ENCODE measurements at places on chromosomes 12 and 14.

GRCh38 chr12:108065069-108065468, 64.0 kb upstream of the WSCD2 start:
- DNase-seq, result no peak

DNA sequence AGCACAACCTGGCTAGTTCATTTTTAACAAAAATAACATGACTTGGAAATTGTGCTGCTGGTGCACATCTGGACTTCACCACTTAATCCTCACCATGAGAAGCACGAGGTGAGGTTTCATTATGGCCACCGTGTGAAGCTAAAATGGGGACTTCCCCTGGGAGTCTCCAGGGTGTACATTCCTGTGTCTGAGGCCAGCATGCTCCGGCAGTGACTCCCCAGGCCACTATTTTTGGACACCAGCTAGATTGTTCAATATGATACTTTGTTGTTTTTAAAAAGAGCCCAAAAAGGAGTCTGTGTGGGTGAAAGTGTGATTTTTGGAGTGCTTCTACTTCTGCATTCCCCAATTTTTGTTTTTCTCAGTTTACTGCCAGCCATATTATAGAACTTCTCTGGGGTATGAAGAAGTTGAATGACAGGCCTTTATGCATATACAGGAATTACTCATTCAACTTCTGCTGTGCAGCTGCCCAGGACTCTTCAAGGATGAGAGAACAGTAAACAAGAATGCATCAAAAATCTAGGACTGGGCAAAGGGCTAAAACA, 16.9 kb upstream of the AICDA start:
- no peak for DNase-seq

DNA sequence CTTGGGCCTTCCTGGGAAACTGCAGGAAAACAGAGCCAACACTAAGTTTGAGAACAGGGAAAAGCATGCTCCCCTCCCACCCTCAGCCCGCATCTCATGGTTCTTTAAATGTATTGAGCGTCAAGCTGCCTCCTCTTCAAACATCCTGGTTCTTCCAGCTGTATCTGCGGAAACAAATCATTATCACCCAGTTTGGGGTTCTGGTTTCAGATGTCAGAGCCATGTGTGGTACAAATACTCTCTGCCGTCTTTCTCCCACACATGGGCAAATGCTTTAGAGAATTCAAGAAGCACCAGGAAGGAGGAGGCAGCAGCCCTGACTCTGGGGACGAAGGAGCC, 29.1 kb downstream of the JDP2 start:
- DNase-seq, result no peak

GRCh38 chr14:76777721-76778120, 16.5 kb downstream of the VASH1 start:
- no peak for DNase-seq

- DNase-seq, result no peak
Measured at GRCh38 chr12:77777274-77777673, 53.4 kb upstream of the NAV3 start.

- no peak for DNase-seq
Measured at GRCh38 chr12:43969882-43970281, 134.0 kb downstream of the TMEM117 start.

DNA sequence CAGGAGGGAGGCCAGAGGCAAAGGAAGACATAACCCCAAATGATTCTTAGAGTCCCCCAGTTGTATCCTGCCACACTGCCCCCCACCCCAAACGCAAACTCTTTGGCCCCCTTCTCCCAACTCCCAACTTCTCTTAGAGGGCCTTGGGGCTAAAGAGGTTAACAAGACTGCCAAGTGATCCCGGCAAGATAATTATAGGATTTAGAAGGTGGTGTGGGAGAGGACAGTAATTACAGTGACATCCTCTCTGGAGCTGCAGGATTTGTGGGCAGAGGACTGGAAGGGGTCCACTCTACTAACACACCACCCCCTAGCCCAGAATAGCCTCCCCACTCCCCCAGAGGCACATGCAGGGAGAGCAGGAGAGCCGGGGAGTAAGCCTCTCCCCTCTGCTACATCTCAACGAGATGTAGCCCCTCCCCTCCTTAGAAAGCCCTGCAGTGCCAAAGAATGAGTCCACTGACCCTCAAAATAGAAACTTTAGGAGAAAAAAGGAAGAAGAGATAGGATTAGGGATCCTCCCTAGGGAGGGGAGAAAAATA, 5.3 kb upstream of the GDF11 start:
- no peak for DNase-seq

DNA sequence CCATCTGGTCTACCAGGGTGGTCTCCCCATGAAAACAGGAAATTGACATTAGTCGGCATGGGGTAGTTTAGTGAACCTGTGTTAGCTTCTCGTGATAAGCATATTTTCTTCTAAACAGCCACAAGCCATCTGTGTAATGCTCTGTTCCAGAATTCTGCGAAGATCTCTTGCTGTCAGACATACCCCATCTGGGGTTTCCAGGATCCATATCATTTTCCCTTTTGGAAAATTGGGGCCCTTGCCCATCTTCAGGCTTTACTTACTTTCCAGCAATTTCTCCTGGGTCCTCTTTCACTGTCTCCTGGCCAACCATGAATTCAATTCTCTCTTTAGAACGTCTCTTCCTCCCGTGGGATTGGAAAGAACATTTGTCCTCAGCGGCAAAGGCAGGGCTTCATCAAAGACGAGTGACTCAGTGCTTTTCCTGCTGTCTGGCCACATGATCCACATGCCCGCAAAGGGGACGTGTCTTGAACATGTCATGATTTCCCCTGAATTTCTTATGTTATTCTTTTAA, 21.4 kb upstream of the NCOR2 start:
- no peak for DNase-seq

GRCh38 chr14:103122585-103122946, 695 bp upstream of the TNFAIP2 start:
- DNase-seq, result no peak

- no peak for DNase-seq
Measured at GRCh38 chr12:96014943-96015599, 18.9 kb upstream of the HAL start.

DNA sequence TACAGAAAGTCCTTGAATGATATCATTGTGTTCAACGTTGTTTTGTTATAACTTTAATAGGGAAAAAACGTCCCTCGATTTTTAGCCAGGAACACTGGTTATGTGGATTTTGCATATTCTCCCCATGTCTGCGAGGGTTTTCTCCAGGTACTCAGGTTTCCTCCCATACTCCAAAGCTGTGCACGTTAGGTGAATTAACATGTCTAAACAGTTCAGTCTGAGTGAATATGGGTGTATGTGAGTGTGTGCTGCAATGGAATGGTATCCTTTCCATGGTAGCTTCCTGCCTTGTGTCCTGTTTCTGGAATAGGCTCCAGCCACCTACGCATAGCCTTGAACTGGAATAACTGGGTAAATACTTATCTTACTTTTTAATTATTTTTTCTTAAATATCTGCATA, 810.8 kb upstream of the ATXN7L3B start:
- DNase-seq, result no peak

- DNase-seq, result no peak
Measured at GRCh38 chr12:12719496-12719895, 2.3 kb downstream of the CDKN1B start.

GRCh38 chr12:121799156-121799841, 4.5 kb upstream of the SETD1B start:
- no peak for DNase-seq

- DNase-seq, result no peak
Measured at GRCh38 chr14:104213301-104214034, 75.1 kb downstream of the KIF26A start.

- DNase-seq, result no peak
Measured at GRCh38 chr12:25162866-25163265, 32.1 kb downstream of the DNAI7 start.

DNA sequence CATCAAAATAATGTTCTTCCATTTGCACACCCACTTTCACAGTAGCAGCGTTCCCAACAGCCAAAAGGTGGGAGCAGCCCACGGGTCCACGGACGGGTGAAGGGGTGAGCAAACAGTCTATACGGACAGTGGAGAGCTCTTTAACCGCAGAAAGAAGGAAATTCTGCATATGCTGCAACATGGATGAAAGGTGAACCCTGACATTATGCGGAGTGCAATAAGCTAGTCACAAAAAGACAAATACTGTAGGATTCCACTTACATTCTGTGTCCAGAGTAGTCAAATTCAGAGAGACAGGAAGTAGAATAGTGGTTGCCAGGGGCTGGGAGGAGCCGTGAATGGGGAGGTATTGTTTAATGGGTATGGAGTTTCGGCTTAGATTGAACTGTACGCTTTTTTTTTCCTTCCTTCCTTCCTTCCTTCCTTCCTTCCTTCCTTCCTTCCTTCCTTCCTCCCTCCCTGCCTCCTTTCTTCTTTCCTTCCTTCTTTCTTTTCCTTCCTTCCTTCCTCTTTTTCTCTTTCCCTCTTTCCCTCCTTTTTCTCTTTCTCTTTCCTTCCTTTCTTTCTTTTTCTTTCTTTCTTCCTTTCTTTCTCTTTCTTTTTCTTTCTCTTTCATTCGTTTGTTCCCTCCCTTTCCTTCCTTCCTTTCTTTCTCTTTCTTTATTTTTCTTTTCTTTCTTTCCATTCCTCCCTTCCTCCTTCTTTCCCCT, 15.8 kb upstream of the ANKRD9 start:
- DNase-seq, result no peak

DNA sequence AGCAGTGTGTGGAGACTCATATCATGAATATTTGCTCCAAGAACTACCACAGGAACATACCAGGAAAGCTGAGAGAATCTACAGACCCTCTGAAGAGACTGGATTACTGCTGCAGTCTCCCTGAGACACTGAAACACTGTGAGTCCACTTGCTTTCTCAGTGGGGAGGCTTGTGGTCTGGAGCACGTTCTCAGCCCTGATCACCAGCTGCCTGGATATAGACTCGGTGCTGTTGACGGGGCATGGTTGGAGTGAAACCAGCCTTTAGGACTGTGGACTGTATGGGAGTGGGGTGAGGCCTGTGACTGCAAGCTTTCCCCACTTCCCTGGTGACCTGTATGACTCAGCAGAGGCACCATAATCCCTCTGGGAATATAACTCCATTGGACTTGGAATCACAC, 525.8 kb upstream of the FBXO33 start:
- DNase-seq, result no peak

DNA sequence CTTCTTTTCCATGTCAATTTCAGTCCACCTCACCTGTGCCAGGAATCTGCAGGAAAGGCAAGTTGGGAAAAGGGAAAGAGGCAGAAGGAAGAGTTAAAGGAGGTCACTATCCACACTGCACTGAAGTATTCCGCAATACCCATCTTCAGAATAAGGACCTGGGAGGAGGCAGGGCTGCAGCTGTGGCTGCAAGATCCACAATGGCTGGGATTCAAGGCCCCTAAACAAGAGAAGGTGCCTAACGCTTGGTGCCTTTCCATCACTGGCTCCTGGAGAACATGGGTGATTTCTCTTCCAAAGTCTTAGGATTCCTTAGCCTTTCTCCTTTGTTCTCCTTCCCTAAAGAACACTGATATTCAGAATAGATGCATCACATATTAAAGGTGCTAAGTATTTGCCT, 204.0 kb downstream of the GRIN2B start:
- no peak for DNase-seq

DNA sequence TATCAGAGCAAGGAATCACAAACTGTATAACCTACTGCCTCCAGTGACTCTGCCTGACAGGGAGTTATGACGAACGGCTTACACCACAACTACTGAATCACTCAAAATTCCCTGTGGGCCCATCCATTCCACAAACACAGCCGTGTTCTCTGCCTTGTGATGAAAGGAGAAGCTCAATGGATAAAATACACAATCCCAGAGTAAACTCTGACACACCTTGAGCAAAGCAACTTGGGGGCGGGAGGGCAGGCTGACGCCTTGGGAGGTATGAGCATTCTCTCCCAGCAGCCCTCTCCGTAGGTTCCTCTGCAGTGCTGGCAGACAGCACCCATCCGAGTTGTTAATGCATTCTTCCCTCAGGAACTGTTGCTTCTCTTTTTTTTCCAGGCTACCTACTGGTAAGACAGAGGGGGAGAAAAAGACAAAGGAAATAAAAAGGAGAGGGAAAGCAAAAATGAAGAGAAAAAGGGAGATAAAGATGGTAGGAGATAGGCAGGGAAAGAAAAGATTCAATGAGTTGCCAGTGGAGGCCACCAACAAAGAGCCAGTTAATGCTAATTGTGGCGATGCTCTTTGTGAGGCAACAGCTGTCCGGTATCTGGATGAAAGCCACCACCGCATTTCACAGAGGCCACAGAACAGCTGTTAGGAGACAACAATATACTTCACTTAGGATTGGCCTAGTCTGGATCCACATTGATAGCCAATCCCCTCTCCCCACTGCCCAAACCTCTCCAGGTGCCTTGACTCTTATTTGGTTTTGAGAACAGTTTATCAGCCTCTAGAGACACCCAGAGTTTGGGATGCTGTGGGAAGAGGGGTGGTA, 4.7 kb upstream of the DIO2 start:
- no peak for DNase-seq

GRCh38 chr14:100726550-100727085, at the start of gene DLK1:
Gene DLK1 (plus strand): TSS chr14:100726892. CDS start chr14:100727069, 177 bp downstream.
- no peak for DNase-seq

- no peak for DNase-seq
Measured at GRCh38 chr14:69325646-69326265, 65.8 kb downstream of the GALNT16 start.

DNA sequence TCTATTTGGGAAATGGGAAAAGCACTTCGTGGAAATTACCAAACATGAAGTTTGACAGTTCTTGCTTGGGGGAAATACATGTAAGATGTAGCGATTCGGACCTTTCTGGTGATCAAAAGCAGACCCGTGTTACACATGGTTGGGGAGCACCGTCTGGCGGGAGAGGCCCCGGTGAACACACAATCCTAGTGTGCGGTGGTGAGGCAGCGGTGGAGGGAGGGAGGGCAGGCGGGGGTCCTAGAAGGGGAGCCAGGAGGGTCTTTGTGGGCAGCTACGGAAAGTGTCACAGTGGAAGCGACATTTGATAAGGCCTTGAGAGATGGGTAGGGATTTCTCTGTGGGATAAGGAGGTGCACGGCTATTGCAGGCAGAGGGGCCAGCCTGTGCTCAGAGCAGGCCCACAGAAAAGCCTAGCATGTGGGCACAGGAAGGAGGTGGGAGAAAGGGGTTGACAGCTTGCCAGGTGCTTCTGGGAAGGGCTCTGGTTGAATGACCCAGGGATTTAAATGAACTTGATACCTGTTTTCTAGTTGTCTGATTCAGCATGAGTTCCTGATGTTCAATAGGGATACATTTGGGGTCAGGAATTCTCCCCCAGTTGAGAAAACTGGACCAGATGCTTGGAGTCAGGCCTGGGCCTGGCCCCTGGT, 7.2 kb downstream of the MVK start:
- DNase-seq, result no peak

- no peak for DNase-seq
Measured at GRCh38 chr14:89179891-89180404, 237.1 kb downstream of the FOXN3 start.

All from stimulated activated CD4-positive, alpha-beta T cell treated with anti-CD3 and anti-CD28 coated beads, TNF-alpha, amount 100 ng/mL, for 1 hour (primary cell).